Cardiac atrium fibroblast (primary cell): ENCODE measurements at places on chromosomes 4 and X. TPM values are rescaled to one million over a fixed set of nuclear protein-coding genes. Genes with fewer than 3 reads are reported as not detected.

Gene MAGED4B
- total RNA-seq = 3.8 and 68.5 TPM in 2 replicates

Gene ADAMTS3
- 0.97 and 1.1 TPM in 2 replicates for total RNA-seq

Gene PLXNB3
- total RNA-seq = 1.3 and 6.0 TPM in 2 replicates

Gene IL3RA
- 1.6 TPM in 1 of 2 replicates, not detected in the other for total RNA-seq

Gene COL4A6
- 0.18 and 0.32 TPM in 2 replicates for total RNA-seq

Gene MEPE
- not detected in 2 replicates for total RNA-seq
